Hematopoietic multipotent progenitor cell treated with erythropoietin and hydrocortisone succinate and interleukin-3 and kit ligand, for 8 days (in vitro differentiated cells): ENCODE measurements at places on chromosomes 4 and X.
A peak's percentile ranks its signal among the peaks of the same experiment; 100 is the strongest.

GRCh38 chrX:17967888-17968287 lies 106.8 kb upstream of the RAI2 start:
- DNase-seq, result no peak

GRCh38 chrX:97330151-97330550 lies 446.4 kb downstream of the RPA4 start:
- DNase-seq, result no peak

GRCh38 chr4:105859233-105859632 lies 36.0 kb upstream of the NPNT start:
- DNase-seq, result no peak

GRCh38 chr4:46503739-46504138 lies 113.8 kb upstream of the GABRA2 start:
- no peak for DNase-seq

DNA sequence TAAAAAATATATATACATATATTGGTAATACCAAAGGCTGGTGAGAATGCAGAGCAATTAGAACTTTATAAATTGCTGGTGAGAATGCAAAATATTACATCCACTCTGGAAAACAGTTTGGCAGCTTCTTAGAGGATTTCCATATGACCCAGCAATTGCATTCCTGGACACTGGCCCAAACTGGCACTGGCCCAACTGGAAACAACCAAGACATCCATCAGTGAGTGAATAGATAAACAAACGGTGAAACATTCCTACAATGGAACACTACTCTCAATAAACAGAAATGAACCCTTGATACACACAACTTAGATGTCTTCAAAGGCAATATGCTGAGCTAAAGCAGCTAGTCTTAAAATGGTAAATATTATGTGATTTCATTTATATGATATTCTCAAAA lies 524.2 kb downstream of the IQCM start:
- DNase-seq, result no peak

DNA sequence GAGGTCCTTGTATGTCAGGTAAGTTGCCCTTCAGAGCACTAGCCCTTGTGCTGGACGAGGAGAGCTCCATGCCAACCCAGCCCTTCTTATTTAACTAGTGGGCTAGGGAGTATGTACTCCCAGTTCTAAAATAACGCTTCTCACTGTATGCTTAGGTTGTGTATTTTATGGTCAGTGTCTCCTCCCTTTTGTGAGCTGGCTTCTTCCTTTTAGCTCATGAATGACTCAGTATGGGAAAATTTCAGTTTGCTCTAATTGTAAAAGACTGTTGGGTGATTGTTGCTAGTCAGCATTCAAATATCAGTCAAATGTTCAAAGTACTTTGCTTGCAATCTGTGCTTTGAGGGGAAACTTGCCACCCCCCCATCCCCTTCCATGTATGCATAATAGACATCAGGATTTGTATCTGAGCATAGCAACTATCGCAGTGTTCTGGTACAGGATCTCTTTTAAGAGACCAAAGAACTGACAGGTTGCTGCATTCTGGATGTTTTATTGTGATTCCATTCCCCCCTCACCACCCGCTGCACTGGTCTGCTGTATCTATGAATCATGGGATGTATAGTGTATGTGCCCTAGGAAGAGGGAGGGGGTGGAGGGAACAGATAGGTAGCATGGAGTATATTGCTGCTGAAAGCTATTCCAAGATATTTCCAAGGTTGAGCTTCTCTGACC lies 34.7 kb downstream of the DLG3 start:
- no peak for DNase-seq

GRCh38 chrX:20427173-20427770 lies 160.6 kb upstream of the RPS6KA3 start:
- DNase-seq, result no peak

- no peak for DNase-seq
Measured at GRCh38 chr4:37876156-37876555, 14.7 kb upstream of the TBC1D1 start.

DNA sequence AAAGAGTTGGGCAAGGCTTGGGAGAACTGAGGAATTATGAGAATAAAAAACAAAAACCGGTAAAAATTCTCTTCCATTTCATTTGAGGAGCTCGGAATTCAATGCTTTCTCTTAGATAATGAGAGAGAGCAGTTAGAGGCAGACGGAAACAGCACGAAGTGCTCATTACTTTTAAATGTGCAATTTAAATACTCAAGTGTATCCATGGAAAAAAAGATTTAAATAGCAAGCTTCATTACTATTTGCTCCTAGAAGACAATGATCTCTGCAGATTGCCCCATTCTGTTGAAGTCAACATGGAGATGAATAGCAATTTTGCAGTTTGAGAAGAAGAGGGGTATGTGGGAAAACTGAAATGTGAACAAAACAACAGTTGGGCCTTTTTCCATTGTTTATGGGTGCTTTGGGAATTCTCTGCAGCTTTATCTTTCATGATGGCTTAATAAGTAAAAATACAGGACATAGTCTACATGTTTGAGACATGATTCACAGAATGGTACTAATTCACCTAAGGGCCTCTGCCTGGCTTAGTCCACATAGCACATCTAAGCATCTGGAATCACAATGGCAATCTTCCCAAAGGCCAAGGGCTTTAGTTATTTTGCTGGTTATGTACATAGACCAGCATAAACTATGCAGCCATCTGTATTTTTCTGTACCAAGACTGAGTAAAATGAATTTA lies 512.7 kb upstream of the FAT1 start:
- no peak for DNase-seq

DNA sequence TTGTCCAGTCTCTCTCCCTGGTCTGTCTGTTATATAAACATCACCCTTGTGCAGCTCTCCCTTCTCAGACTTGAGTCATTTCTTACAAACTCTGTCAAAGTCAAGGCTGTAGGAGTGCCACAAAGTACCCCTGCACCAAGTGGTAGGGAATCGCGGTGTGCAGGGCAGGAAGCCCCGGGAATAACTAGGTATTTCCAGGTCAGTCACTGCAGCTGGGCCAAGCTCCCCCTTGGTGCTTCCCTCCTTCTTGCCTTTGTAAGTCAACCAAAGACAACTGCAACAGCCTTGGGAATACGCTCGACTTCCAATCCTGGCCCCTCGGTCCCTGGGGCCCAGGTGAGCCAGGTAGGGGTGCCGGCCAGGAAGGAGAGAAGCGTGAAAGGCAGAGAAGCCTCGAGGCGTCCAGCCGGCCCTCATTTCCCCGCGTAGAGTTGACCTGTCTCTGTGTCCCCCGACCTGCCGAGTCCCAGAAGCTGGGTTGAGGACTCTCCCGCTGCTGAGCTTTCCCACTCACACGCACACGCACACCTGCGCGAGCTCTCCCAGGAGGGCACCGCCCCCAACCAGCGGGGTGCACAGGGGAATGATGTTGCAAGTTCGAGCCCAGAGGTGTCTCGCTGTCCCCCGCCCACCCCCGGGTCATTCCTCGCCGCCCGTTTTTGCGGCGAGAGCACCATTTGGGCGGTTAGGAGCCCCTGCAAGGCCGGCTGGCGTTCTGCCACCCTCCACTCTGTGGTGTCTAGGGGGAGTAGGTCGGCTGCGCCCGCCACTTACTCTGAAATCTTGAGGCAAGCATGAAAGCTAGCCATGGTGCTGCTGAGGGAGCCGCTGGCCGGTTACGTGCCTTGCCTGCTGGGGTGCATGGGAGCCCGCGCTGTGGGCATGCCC lies 22.8 kb upstream of the KIAA1210 start:
- no peak for DNase-seq

DNA sequence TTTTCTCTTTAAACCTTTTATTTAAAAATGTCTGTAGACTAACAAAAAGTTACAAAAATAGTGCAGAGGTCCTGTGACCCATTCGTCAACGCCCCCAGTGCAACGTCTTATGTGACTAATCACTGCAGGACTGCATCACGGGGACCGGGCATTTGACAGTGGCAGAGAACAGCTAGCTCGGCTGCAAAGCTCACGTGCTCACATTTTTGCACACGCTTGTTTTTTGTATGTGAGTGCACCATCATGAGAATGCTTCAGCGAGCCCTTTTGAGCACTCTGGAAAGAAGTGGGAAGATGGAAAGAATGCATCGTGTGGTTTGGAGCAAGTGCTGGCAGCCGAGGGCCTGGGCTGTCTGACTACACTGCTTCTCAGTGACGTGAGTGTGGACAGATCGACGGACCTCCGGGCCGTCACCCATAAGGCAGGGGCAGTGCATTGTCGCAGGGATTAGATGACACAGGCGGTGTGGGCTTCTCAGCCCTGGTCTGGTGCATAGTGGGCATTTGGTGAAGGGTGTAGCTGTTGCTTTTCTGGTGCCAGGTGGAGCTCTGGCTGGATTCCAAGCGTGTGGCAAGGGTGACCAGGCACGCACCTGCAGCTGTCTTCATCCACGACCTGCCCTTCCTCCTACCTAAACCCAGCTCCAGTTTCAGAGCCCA lies 17.7 kb downstream of the SPON2 start:
- DNase-seq, result no peak

DNA sequence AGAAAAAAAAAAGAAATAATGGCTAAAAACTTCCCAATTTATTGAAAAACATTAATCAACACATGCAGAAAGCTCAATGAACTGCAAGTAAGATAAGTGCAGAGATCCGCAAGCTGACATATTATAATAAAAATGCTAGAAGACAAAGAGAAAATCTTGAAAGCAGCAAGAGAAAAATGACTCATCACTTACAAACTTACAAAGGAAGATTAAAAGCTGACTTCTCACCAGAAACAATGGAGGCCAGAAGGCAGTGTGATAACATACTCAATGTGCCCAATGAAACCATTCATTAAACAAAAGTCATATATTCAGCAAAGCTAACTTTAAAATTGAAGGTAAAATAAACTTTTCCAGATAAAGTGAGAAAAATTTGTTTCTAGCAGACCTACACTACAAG lies 7.3 kb upstream of the BRWD3 start:
- no peak for DNase-seq

DNA sequence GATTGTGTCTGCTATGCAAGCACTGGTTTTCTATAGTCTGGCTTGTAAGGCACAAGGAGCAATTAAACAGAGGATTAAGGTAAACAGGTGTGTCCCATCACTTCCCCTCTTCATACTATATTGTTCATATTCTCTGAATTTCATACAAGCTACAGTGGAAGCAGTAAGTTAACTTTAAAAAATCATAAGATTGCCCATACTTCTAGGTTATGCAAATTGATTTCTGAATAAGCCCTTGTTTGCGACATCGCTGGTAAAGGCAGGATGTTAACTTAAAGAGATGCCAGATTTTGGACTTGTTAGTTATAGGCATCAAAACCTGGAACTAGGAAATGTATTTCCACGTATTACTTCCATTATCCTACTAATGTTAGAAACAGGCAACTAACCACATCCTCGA lies 1.0 kb upstream of the TMEM131L start:
- DNase-seq, result peak; percentile 24

DNA sequence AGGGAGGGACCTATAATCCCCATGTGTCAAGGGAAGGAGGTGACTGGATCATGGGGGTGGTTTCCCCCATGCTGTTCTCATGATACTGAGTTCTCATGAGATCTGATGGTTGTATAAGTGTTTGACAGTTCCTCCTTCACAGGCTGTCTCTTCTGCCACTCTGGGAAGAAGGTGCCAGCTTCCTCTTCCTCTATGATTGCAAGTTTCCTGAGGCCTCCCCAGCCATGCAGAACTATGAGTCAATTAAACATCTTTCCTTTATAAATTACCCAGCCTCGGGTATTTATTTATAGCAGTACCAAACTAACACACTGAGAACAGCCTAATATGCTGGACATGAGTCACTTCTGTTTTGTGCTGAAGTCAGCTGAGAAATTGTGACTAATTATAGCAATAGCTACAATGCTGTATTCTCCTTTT lies 656.9 kb upstream of the CPEB2 start:
- DNase-seq, result no peak

DNA sequence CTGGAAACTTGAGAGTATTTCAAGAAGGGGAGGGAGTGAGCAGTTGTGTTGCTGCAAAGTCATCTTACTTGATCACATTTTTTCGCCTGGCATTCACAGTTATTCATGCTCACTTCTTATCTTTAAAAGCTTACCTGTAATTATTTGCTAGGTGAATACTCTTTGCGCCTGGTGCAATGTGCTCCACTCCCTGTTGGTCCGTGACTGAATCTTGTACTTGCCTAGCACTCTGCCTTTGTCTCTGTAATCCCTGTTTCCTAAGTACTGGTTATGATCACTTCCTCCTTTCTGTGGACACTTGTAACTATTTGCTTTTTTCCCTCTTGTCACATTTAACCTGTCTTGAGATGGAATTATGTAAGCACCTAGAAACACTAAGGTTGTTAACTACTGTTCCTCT lies 5.8 kb downstream of the BMP2K start:
- no peak for DNase-seq

- no peak for DNase-seq
Measured at GRCh38 chr4:6446130-6446482, 26.3 kb downstream of the PPP2R2C start.

GRCh38 chr4:83110970-83111750 lies 3.4 kb downstream of the PLAC8 start:
- peak; percentile 50 for DNase-seq

DNA sequence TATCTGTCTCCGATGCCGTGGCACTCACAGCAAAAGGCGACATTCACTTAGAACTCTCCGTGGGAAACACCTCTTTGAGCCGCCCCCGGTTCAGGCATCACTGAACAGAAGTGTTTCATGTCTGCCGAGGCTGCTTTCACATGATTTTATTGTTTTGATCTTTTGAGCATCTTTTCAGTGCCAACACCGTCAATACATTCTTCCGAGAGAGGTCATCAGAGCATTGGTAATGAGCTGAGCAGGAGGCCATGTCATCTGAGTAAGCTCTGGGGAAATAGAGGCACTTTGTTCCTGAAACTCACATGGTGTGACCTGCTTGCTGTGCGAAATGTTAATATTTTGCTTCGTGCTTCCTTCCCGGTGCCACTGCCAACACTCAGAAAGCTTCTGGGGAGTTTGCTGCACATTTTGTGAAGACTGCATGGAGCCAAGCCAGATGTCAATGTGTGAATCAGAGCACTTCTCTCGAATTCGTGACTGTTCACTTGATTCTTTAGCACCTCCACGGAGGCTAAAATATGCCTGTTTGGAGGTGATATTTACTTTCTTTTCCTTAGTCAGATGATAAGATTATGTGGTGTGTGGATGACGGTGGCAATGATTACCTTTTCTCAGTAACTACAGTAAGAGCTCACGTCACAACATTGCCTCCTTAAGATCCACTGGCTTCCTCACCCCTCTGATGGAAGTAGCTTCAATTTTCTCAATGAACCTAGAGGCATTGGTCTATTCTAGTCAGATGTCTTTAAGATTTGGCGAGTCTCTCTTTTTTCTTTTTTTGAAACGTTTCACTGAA lies 222.3 kb upstream of the HS3ST1 start:
- no peak for DNase-seq

- no peak for DNase-seq
Measured at GRCh38 chrX:24796204-24796603, 102.5 kb downstream of the POLA1 start.

DNA sequence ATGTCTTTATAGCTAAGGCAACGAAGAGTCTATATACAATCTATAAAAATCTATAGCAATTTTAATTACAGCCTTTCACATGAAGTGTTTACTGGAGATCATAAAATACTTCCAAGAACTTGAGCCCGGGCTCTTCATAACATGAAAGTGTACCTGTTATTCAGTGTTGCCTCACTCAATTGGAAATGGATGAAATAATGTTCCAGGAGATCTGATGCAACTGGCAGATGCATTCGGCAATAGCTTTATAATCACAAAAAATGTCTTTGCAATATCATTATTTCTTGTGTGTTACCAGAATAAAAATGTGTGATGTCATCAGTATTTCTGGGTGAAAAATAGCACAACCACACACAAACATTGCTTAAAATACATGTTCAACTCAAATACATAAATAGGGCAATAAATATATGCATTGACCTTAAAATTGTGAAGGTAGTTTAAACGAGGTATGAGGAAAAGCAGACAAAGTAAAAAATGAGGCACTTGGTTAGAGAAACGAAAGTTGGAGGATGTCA lies 1266.8 kb upstream of the PCDH7 start:
- DNase-seq, result no peak

- no peak for DNase-seq
Measured at GRCh38 chr4:99852199-99852749, 35.6 kb downstream of the DAPP1 start.
